ENCODE measurements at places on chromosomes 4 and X.

GRCh38 chr4:40254608-40255392, 58.0 kb downstream of the RHOH start:
- peak; percentile 77 for DNase-seq

DNA sequence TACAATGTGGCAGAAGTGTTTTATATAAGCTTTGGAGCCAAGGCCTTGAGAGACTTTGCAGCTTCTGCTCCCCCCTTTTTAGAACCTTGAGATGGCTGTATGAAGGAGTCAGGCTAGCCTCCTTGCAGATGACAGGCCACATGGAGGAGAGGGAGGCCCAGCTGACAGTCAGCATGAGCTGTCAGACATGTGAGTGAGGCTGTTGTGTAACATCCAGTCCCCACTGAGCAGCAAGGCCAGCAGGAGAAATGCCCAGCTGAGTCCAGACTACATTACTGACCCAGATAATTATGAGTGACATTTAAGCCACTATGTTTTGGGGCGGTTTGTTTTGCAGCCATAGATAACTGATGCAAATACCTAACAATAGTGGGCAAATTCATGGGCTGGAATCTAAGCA, 515.3 kb upstream of the ARX start:
- peak; percentile 1 for DNase-seq

DNA sequence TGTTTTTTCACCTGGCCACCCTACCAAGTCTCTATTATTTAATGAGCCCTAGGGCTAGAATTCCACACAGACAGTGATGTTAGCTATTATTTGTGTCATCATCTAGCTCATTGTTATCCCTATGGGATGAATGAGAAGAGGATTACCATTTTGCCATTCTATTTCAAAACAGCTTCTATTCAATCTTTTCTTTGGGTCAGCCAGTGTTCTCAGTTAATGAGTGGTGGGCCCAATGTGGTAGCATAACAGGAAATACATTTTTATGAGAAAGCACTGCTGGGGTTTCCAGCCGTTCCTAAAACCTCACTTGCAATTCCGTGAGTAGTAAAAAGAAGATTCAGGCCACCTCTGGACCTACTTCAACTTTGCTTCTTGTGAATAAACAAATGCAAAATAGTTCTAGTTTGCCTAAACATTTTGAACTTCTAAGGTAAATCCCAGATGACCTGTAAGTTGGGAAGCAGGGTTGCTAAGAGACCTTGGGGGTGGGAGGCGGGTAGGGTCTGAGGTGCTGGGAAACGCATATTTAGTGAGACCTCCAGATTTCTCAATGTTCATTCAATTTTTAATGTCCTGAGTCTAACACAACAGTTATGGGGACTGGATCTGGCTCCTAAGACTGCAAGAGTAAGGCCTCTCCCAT, 24.8 kb upstream of the CYP2U1 start:
- no peak for DNase-seq

- DNase-seq: no peak
Measured at GRCh38 chrX:76454456-76454927, 27.0 kb downstream of the MAGEE1 start.

- peak; percentile 15 for DNase-seq
Measured at GRCh38 chrX:12901486-12901885, 4.9 kb upstream of the TLR8 start.

- peak; percentile 22 for DNase-seq
Measured at GRCh38 chr4:47721892-47722575, 115.8 kb downstream of the CORIN start.

- DNase-seq: peak; percentile 66
Measured at GRCh38 chrX:9340598-9341290, 124.1 kb upstream of the TBL1X start.

GRCh38 chr4:6470502-6471306, 1.7 kb downstream of the PPP2R2C start:
- peak; percentile 7 for DNase-seq

- no peak for DNase-seq
Measured at GRCh38 chrX:45667666-45668065, 467.0 kb upstream of the DIPK2B start.

DNA sequence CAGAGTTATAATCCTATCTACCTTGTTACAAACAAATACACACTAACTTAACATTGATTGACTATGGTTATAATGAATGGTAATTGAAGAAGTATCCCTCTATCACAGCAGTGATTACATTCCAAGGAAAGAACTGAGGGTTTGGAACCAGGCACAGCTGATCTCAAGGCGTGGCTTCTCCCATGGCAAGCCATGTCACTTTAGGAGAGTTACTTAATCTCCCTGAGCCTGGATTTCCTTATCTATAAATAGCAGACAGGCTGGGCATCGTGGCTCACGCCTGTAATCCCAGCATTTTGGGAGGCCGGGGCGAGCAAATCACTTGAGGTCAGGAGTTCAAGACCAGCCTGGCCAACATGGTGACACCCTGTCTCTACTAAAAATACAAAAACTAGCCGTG, 25.6 kb downstream of the SORBS2 start:
- no peak for DNase-seq

DNA sequence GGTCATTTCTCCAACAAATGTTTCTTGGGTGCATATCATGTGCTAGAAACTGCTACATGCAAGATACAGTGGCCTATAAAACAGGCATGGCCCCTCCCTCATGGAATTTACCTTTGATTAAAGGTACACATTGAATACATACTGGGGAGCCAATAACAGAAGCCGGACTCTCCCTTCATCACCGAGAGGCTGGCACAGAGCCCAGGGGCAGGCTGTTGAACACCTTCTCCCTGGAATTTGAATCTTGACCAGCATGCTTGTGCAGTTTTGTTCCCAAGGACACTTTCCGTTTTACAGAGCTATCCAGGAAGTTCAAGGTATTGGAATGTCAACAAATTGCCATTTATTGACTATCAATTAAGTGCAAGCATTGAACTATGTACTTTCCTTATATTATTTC, 33.2 kb downstream of the PPARGC1A start:
- no peak for DNase-seq

GRCh38 chr4:122450847-122451246, 5.7 kb downstream of the IL2 start:
- peak; percentile 3 for DNase-seq

DNA sequence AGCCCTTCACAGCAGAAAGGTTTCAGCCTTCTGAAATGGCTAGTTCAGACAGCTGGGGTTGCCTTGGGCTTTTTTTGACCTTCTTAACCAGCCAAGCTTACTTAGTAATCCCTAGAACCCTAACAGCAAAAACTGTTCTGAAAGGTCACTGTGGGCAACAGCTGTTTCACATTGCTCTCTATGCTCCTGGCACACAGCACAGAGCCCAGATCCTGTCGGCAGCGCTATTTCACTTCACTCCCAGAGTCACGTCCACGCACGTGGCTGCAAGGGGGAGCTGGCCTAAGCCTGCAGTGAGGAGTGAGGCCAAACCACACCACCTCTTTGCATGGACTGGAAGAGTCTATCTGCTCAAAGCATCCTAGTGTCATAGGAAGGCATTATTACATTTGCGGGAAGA, 32.0 kb upstream of the STS start:
- DNase-seq: peak; percentile 66

GRCh38 chr4:42643685-42644084, 13.2 kb downstream of the ATP8A1 start:
- DNase-seq: no peak

DNA sequence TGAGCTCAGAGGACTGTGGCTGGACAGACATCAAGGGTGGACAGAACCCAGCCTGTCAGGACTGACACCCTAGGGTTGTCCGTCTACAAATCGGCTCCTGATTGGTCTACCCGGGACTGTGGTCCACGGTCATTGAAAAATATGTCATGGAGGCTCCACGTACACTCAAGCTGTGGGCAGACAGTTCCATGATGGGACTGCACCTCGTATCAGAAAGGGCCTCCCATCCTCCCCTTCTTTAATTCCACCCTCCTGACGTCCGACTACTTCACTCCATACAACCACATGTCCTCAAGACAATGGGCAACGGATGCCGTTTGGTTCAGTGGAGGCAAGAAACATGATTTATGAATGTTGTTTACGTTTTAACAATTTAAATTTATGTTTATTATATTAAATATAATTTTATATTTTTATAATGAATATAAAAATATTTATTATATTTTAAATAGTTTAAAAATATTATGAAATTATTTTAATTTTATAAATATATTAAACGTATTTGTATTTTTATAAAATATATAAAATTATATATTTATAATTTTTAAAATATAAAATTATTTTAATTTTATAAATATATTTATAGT, 58.0 kb upstream of the SHOX start:
- no peak for DNase-seq
